ENCODE measurements at places on chromosomes 2 and 18.

- DNase-seq = no peak
These were observed 7.0 kb upstream of the PAX3 start for GRCh38 chr2:222305516-222306392.

DNA sequence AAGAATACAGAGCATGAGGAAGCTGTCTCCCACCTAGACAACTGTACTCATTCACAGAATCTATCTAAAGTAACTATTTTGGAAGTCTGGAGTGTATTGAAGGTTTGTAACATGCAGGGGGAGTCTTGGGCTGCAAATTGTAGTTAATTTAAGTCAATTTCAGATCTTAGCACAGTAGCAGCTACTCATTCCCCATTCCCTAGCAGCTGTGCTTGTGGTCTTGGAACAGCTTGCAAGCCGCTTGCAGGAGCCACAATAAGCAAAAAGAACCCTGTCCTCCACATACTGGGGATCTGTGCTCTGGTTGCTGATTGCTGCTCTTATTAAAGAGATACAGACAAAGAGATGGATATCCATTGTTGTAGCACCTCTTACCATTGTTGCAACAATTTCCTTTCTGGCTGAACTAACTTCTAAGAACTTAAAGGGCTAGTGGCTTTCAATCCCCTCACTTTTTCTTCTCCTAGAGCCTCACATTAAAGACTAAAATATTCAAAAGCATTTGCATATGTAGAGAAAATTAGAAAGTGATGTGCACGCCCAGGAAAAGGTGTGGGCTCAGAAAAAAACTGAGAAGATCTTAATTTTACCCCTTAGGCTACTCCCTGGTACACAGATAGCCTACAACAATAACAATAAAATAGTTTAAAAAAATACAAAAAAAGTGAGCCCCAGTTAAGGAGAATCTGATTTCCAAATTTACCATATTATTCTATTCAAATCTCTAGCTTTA is 1775.1 kb upstream of the PIK3C3 start:
- DNase-seq = no peak

- DNase-seq = no peak
These were observed 56.7 kb downstream of the ADI1 start for GRCh38 chr2:3462493-3463104.

DNA sequence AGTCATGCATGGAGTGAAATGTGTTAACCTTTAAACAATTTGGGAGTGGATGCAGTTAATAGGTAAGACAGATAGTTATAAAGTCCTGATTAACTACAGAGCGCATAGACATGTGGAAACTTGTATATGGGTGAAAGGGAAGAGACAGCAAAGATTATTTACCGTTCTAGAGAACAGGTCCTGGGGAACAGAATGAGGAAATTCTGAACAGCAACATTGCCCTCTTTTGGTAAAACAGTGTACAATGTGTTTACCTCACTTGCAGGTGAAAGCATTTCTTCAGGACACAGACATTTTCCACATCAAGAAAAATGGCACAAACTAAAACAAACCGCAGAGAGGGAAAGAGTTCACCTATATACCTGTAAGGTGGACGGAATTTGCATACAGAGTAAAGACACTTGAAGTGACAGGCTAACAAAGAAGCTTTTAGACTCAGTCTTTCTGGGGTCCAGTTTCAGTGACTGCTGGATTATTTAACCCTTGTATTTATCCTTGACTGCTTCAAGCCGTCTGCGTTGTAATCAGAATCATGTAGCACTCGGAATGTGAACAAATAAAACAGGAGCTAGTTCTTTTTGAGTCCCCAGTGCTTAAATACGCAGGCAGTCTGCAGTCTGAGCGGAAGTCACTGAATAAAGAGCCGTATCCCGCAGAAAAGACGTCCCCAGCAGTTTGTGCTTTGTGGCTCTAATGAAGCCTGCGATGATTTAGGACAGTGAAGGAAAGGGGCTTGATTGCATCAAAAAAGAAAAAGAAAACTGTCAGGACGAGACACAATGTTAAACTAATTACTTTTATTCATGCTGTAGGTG is 364.8 kb upstream of the GALNT5 start:
- peak; percentile 62 for DNase-seq

- DNase-seq = peak; percentile 83
These were observed 94.5 kb downstream of the MTCL1 start for GRCh38 chr18:8799596-8800441.

DNA sequence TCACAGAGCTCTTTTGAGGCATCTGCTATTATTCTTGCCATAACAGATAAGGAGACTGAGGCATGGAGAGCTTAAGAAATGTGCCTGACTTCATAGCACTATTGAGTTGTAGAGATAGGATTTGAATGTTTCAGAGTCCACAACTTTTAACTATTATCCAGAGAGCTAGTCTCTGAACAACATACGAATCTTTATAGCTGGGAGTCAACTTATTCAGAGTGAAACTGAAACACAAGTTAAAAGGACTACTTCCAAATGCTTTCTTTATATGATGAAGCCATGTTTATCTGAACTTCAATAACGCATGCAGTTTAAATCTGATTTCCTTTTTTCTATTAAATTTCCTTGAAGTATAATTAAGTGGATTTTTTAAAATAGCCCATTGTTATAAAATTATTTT is 268.8 kb downstream of the IKZF2 start:
- no peak for DNase-seq

DNA sequence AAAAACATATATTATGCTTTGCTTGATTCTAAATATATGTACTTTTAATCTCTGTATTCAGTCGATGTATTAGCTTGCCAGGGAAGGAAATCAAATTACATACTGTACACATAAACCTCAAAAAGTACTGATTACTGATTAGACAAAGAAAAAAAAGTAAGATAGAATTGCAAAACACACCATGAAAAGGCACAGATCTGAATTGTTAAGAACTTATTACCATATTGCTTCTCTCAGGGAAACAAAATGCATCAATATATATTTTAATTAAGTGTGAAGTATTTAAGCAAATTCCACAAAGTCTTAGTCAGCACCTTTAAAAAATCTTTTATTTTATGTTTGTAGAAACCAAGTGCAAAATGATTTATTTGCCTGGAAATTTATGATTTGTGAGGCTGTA is 309.3 kb downstream of the RNF144A start:
- DNase-seq = no peak

- no peak for DNase-seq
These were observed 155.1 kb upstream of the FSHR start for GRCh38 chr2:49309461-49309860.

- no peak for DNase-seq
These were observed 24.8 kb upstream of the ZFP36L2 start for GRCh38 chr2:43251171-43251731.

DNA sequence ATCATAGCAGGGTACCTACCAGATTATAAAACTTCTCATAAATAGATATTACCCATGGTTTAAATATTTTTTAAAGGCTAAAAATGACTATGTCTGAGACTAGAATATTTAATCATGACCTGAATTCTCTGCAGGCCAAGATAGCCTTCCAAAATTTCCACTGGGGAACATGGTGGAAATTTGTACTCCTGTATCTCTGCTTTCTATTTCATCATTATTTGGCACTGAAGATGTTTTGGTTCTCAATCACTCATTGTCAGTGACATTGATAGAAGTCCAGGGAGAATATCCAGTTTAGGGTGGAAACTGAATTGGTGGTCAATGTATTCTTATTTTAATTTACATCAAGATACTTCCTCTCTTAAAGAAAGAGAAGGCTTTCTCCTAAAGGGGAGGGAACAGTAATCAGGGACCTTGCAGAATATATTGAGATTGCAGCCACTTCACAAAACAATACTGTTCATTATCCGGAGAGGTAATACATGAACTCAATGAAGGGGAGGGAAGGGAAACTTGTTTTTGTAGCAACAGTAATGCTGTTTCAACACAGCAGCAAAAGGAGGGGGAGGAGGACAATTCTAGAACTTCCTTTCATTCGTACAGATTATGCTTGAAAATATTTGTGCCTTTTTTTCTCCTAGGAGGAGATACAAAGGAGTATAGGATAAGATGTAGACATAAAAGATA is 34.1 kb downstream of the EEF1B2 start:
- DNase-seq = no peak

- no peak for DNase-seq
These were observed 143.2 kb upstream of the RND3 start for GRCh38 chr2:150630587-150631235.

DNA sequence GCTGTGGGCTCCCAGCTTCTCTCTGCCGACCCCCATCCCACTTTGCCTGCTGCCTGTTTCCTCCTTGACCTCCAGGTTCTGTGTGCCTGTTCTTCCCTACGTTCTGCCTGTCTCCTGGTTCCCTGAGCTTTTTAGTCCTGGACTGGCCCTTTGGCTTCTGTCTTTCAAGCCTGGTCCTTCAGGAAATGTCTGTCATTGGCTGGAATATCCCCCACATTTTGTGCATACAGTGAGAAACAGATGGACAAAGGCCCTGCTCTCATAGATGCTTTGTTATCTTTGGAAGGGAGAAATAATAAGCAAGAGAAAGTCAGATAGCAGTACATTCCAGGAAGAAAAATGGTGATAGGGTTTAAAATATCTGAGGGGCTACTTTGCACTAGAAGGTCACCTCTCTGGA is 5.7 kb downstream of the MGAT5 start:
- DNase-seq = no peak

DNA sequence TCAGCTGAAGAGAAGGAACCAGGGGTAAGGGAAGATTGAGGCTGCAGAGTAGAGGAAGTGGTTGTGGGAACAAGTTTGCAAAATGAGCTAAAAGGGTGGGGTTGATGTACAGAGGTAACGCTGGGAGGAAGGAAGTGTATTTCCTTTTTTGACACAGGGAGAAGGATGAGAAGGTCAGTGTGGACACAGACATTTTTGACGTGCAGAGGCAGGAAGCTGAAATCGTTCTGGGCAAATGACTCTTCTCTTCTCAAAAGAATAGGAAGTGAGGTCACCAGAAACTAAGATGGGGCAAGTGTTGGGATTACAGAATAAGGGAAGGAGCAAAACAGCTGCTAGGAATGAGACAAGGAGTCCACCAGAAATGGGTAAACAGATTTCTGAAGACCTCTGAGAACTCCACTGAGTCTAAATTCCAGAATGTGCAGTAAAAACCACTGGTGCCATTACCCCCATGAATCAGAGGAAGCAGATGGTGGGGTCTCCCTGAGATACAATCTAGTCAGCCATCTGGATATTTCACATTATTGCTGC is 20.0 kb upstream of the RNF149 start:
- peak; percentile 46 for DNase-seq

GRCh38 chr2:178152033-178152432 is 39.8 kb downstream of the RBM45 start:
- no peak for DNase-seq

DNA sequence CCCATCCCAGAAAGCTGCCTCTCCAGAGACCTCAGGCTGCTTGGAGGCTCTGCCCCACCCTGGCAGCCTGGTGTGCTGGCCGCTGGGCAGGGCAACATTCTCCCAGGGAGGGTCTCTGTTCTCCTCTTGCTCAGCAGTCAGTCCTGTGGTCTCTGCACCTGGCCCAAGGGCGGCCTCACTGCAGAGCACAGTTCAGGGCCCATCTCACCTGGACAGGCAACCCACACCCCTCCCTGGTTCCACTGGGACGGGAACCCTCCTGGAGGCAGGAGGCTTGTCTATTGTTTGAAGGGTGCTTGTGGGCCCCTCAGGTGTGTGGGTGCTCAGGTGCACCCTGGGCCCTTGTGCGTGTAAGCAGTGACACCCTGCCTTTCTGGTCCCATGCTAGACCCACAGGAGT is 67.2 kb upstream of the OTOS start:
- DNase-seq = no peak

- DNase-seq = peak; percentile 8
These were observed 24.2 kb upstream of the C2orf42 start for GRCh38 chr2:70214953-70215549.

- no peak for DNase-seq
These were observed 6.3 kb downstream of the NRP2 start for GRCh38 chr2:205688417-205689200.

DNA sequence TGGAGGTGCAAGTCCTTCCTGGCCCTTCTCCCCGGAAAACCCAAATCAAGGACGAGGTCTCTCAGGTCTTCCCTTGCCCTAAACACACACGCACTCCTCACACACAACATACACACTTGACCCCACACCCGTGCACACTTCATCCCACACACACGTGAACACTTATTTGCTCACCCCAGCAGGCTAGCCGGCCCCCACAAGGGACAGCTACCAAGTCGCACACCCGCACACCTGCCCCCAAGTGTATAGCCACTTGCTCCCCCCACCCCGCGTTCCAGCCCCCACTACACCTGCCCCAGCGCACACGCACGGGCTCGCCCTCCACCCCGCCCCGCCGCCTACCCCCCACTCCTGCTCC is 359 bp downstream of the TGFBRAP1 start:
- no peak for DNase-seq

DNA sequence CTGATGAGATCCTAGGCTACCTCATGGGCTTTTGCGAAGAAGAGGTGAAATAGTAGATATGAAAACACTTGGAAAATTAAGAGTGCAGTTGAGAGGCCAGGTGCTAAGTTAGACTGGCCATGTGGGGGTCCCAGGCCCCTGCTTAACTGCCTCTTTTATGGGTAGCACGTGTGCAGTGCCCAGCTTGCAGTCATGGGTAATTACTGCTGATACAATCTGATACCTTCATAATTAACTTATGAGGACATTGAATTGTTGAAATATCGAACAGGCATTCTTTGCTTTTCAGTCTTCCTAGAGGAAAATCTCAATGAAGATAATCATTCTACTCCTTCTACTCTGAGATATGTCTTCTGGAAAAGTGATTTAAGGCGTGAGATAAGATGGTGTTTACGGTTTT is 11.6 kb downstream of the TRAF3IP1 start:
- no peak for DNase-seq

- DNase-seq = no peak
These were observed 1.8 kb upstream of the ABCA12 start for GRCh38 chr2:215140166-215140707.

DNA sequence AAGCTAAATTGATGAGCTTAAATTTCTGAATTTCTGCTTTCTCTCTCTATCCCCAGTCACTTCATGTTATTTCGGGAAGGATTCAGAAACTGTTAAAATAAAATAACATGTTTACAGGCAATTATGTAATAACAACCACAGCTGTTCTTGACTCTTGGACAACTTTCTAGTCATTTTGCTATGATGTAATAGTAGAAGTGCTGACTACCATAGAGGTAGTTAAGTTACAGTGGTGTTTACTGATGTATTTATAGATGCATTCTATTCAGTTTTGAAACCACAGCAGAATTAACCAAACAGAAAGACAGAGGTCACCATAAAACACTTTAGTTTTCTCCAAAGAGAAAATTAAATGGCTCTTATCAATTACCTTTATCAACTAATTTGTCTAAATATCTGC is 1292.0 kb upstream of the CHAC2 start:
- no peak for DNase-seq

- DNase-seq = no peak
These were observed 786.6 kb upstream of the RAB6C start for GRCh38 chr2:129192841-129193253.

DNA sequence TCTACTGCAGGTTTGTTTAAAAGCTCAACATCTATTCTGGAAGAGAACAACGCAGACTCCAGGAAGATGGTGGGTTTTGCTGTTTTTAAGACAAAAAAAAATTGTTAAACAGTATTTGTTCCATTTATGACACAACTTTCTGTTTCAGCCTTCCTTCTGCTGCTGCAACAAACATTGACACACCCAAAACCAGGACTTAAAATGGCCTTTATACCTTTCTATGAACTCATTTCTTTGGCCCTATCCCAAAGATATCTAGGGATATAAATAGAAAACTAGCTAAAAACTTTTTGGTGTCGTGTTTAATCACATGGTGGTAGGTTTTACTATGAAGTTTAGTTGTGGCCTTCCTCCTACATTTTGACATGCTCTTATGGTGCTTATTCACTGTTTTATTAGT is 964 bp upstream of the GALNT3 start:
- peak; percentile 11 for DNase-seq

All from A172 (cell line).